ENCODE measurements at places on chromosomes 7 and 10. TPM values are rescaled to one million over a fixed set of nuclear protein-coding genes. Genes with fewer than 3 reads are reported as not detected.

Gene HDAC9
- 30.7 TPM for total RNA-seq

DNA sequence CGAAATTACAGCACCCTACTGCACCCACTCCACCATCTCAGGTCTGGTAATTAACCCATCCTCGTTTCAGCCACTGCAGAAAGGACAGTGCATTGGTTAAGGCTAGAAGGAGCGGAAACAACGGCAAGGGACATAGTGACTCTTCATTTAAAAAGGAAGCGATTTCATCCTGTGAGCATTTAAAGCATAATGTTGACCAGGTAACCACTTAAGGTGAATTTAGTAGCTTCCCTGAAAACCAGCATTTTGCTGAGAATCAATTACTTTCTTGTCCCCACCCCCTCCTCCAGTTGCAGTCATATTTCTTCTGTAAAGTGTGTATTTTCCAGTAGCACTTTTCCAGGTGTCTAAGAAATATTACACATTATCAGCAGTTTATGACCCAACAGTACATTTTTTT lies 821 bp upstream of the JAZF1 start:
- DNase-seq = no peak

DNA sequence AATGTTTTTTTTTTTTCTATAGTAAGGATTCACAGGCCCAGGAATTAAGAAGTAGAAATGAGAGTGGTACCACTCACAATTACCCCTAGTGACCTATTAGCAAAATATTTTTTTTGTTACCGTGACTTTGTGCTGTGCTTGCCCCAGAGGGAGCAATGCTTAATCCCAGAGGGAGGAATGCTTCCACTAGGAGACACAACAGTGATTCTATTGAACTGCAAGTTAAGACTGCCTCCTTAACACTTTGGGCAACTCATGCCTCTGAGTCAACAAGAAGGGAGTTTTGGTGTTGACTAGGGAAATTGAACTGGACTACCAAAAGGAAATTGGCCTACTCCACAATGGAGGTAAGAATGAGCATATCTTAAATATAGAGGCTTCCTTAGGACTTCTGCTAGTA lies 17.2 kb upstream of the MEOX2 start:
- no peak for DNase-seq

Gene TMEM270
- not detected for total RNA-seq

Gene TMEM225B
- not detected for total RNA-seq

DNA sequence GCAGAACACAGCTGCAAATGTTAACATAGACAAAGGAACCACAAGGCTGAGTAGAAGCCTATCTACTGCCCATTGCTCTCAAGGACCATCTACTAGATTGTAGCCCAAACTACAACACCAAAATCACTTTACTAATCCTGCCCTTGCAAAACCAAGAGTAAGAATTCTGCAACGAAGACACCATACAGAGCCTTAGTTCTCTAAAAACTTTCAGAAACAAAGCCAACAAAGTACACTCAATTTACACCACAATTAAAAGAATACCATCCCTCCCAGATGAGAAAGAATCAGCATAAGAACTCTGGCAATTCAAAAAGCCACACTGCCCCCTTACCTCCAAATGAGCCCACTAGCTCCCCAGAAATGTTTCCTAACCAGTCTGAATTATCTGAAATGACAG lies 294.3 kb downstream of the CTNNA3 start:
- no peak for DNase-seq

- DNase-seq = no peak
These were observed 14.1 kb upstream of the MSRB2 start for GRCh38 chr10:23081221-23081750.

DNA sequence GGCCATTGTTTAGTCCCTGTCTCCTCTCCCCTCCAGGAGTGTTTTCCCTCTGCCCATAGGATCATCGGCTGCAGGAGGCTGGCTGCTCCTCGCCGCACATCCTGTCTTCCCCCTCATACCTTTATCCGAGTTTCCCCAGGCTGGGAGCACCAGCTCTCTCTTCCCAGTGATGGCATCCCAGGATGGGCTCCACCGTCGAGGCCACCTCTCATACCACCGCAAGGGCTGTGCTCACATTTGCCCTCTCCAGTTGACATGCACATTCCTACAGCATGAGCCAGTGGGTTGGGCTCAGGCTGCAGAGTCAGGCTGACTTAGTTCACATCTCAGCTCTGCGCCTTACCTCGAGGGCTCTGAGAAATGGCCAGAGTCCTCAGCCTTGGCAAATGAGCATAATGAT lies 12.1 kb downstream of the HKDC1 start:
- DNase-seq = no peak

DNA sequence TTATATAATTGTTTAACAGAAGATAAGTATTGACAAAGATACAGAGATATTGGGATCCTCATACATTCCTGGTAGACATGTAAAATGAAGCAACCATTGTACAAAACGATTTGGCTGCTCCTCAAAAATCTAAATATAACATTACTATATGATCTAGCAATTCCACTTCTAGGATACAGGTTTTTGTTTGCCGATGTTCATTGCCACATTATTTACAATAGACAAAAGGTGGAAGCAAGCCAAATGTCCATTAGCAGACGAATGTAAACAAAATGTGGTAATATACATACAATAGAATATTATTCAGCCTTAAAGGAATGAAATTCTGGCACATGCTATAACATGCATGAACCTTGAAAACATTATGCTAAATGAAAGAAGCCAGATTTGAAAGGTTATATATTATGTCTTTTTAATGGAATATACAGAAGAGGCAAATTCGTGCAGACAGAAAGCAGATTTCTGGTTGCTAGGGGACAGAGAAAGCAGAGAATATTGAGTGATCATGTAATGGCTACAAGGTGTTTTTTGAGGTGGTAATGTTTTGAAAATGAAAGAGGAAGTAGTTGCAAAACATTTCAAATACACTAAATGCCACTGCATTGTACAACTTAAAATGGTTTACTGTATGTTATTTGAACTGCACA lies 44.9 kb downstream of the POLR1F start:
- DNase-seq = no peak

DNA sequence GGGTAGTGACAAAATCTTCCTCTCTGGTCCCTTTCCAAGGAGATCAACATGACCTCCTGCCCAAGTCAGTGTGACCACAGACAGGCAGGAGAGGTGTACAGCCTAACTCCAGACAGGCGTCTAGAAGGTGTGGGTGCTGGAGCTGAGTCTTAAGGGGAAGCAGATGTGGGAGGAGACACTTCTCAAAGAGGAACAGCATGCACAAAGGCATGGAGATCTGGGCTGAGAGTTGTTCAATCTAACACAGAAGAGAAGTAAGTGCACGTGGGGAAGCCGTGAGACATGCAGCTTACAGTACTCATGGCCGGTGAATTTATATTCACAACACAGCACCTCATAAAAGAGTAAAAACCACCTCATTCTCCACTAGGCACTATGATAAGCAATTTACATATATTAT lies 23.8 kb upstream of the GSDME start:
- DNase-seq = no peak

Gene EZH2
- total RNA-seq = 1.1 TPM

DNA sequence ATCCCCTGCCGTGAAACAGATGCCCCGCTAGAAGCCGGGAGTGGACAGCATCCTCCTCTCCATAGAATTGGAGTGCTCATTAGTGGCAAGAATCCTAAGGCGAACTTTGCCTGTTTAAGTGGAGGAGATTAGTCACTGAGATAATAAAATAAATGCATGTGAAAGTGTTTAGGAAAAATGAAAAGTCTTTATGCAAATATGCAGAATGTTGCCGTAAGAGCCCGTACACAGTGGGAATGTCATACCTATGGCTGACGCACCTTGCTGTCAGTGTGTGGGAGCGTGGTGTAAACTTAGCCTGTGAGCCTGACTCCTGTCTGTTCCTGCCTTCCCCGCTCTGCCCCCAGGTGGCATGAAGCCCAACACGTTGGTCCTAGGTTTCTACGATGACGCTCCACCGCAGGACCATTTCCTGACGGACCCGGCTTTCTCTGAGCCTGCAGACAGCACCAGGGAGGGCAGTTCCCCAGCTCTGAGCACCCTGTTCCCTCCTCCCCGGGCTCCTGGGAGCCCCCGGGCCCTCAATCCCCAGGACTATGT lies 1.7 kb upstream of the TRIP6 start:
- DNase-seq = no peak

DNA sequence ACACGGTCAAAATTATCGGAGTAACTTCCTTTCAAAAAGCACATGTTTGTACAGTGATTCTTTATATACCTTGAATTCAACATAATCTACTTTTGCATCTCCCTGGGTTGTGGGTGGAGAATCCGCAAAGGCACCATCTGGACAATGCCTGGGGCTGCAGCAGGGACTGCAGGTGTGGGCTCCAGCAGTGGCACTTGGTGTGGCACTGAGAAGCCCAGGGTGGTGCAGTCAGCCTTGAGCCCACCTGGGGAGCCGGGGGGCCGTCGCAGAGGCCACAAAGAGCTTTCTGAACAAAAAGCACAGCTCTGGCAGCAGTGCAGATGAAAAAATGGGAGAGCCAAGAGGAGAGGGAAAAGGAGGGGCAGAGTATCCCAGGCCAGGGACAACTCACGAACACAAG lies 22.2 kb downstream of the PARD3 start:
- DNase-seq = no peak

Gene TCAF2
- total RNA-seq = 0.52 TPM

Gene C7orf57
- total RNA-seq = not detected

GRCh38 chr10:23656735-23657134 lies 217.9 kb downstream of the OTUD1 start:
- no peak for DNase-seq

GRCh38 chr7:135414850-135415439 lies 95.0 kb downstream of the CNOT4 start:
- DNase-seq = no peak

GRCh38 chr7:42913591-42913990 lies 1.7 kb upstream of the C7orf25 start:
- no peak for DNase-seq

DNA sequence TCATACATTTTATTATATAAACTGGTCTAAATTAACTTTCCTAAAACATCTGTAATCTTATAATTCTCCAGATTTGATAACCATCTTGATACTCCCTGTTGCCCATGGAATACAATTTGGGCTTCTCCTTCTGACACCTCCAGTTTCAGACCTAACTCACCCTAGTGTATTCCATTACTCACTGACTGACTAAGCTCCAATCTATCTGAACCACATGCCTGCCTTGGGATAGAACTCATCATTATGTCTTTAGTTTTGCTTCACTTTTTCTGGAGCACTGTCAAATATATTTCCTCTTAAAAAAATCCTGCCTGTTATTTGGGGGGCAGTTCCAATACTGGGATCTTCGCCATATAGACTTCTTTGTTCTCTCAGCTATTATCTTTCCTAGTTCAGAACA lies 4.9 kb upstream of the FOXP2 start:
- no peak for DNase-seq

Gene ANKRD2
- 318 TPM for total RNA-seq

DNA sequence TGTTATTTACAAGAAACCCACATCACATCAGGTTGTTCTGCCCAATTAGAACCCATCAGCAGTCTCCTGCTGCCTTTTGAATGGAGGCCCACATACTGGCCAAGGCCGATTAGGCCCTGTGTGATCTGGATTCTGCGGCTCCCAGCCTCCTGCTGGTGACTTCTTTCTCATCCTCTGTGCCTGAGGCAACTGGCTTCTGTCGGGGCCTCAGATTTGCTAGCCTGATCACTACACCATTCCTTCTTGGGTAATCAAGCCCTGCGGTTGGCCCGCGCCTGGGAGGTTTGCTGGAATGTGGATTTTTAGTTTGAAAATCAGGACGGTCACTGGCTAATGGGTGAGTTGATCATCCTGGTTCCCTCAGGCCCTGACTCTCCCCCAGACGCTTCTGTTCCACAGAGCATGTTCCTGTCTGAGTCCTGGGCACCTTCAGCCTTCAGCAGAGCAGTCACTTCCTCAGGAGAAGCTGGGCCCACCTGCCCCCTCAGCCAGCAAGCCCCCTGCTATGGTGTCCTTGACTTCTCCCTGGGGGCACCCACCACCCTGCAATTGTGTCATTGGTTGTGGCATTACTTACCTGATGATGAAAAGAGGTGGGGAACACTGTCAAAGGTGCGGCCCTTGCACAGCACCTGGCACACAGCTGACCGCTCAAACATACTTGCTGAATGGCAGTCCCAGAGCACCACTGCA lies 207.6 kb downstream of the PHTF2 start:
- DNase-seq = no peak

GRCh38 chr7:94594882-94595281 lies 61.1 kb downstream of the SGCE start:
- no peak for DNase-seq

Gene MKI67
- total RNA-seq = 1.3 TPM

Gene HEPACAM2
- not detected for total RNA-seq

DNA sequence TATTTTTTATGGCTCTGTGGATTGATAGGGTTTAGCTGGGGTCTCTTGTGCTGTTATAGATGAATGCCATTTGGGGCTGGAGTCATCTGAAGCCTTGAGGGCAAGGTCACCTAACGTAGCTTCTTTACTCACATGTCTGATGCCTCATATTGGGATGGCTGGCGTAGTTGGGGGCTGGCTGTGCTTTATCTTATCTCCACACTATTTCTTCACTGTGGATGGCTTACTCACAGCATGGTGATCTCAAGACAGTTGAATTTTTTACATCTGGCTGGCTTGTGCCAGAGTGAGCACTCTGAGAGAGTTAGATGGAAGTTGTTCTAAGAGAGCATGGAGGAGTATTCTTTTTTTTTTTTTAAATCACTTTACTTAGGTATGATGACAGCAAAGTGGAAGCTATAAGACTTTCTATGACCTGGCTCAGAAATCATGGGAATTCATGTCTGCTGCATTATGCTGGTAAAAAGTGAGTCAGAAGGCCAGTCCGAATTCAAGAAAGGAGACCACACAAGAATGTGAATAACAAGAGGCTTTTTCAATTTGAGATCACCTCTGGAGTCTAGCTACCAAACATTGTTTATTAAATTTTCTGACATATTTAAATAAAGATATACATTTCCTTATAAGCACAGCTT lies 252.4 kb upstream of the TPK1 start:
- DNase-seq = no peak

- no peak for DNase-seq
These were observed 128.5 kb upstream of the VKORC1L1 start for GRCh38 chr7:65744406-65744805.

DNA sequence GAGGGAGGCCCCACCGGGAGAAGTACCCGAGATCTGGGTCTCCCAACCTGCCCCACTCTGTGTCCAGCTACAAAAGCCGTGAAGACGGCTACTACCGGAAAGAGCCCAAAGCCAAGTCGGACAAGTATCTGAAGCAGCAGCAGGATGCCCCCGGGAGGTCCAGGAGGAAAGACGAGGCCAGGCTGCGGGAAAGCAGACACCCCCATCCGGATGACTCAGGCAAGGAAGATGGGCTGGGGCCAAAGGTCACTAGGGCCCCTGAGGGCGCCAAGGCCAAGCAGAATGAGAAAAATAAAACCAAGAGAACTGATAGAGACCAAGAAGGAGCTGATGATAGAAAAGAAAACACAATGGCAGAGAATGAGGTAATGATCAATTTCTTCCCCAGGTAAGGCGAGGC lies 59.1 kb upstream of the PDCD4 start:
- DNase-seq = no peak

Gene FOXI2
- not detected for total RNA-seq

Gene RELN
- 2.5 TPM for total RNA-seq

Gene OR6V1
- total RNA-seq = not detected

Gene ADCY1
- total RNA-seq = 8.9 TPM

GRCh38 chr10:132685921-132686680 lies 99.8 kb downstream of the NKX6-2 start:
- no peak for DNase-seq

- no peak for DNase-seq
These were observed 177.6 kb downstream of the GRID1 start for GRCh38 chr10:86188796-86189558.

Measured in left ventricle myocardium superior (tissue), 1 donor.